ENCODE measurements at places on chromosomes 11 and 22.

- no peak for DNase-seq
These were observed 346.8 kb downstream of the ETS1 start for GRCh38 chr11:128240546-128240945.

DNA sequence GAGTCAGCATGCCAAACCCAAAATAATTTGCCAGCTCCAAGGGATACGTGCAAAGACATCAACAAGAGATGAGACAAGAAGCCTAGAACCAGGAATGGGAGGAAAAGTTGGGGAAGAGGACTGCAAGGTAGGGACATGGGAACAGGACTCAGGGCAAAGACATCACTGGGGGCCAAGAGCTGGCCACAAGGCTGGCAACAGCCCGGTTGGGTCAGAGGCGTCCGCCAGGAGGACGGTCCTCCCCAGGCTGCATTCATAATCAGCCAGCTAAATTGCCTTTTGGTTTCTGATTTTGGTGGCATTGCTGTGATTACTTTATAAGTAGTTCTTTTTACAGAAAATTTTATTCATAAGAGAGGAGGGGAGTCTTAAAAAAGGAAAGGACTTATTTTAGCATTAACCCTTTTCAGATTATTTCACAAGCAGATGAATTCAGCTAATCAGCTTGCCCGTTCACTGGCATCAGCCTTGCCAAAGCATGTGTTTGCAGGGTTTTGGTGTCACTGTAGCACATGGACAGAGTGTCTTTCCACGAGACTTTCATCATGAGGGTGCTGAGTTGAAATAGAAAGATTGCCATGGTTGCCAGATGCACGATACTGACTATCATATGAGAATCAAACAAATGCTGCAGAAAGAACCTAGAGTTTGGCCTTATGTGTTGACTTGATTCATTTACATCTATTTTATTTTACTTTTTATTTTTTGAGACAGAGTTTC is 23.2 kb upstream of the NAV2 start:
- no peak for DNase-seq

DNA sequence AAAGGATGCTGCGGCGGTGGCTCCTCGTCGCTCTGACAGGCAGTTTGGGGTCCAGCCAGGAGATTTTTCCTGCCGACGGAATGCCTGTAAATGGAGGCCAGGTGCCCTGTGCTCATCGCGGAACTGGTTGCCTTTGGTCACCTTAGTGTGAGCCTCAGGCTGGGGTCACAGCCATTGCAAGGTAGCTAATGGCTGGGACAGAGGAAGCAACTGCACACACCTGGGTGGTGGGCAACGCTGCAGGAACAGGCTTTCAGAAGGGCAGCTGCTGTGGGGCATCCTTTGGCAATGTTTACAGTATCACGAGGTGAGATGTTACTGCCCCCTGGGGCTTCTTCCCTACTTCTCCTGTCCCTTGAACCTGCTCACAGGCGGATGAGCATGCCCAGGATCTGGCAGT is 205.5 kb downstream of the GRIK4 start:
- DNase-seq = no peak

DNA sequence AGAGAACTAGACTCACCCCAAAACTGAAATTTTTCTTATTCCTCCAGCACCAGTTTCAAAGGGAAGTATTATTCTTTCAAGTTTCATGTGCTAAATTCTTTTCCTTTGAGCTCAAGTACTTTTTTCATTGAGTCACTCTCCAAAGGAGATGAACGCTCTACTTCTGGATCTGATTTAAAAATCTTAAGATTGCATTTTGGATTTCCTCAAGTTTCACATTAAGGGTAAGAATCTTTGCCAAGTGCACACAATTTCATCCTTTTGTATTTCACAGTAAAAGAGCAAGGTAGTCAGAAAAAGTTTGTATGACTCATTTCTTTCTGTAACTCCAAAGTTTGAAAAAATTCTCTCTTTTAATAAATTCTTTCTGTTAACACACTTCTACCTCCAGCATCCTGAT is 435.5 kb downstream of the RAB38 start:
- DNase-seq = no peak

DNA sequence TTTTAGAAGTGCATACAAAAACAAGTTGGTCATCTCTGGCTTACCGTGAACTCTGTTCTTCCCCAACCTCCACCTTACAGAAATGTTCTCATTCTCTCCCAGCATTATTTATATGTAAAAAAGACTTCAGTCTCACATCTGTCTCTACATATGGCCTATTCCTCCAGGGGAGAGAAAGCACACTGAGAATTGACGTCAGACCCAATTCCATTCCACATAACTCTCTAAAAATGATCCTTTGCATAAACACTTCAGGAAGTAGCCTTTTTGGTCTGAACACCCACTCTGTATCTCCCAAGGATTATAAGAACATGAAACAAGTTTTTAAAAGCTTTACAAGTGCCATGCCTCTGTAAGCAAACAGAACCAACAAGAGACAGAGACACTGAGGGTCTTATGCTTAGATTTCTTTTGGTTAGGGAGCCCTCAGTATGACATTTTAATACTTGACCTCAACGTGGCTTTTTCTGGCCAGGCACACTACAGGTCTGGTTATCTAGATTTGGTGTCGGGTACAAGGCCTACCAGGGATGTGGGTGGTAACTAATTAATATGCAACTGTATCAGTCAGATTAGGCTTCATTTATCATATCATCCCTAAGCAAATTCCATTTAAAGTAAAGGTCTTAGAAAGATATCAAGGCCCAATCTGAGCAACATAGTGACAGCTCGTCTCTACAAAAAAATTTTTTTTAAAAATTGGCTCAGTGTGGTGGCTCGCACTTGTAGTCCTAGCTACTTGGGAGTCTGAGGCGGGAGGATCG is 48.5 kb upstream of the PPP2R1B start:
- DNase-seq = no peak

DNA sequence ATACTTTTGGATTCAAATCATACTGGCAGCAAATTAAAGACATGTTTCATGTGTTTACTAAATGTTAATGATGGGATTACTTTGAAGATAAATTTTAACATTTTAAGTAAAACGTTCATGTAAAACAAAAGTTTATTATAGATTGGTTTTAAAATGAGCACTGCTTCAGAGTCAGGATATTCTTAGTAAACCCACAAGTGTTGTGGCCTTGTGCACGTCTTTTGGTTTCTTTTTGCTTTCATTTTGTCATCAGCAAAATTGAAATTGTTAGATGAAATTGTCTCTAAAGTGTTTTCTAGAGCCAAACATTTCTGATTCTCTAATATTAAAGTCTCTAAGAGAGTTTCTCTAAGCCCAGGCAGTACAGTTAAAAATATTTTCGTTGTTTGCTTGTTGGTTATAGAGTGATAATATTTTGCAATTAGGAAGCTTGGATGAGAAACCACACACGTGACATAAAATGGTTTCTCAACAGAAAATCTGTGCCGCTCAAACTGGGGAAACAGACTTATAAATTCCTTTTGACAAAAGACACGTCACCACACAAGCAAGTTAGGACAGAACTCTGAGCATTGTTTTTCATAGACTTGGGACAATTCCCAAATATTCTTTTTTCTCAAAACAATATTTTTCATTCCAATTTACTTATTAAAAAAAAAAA is 164.4 kb downstream of the TEAD1 start:
- no peak for DNase-seq

GRCh38 chr22:32204040-32204855 is 625 bp downstream of the RFPL2 start:
- DNase-seq = peak; percentile 67

DNA sequence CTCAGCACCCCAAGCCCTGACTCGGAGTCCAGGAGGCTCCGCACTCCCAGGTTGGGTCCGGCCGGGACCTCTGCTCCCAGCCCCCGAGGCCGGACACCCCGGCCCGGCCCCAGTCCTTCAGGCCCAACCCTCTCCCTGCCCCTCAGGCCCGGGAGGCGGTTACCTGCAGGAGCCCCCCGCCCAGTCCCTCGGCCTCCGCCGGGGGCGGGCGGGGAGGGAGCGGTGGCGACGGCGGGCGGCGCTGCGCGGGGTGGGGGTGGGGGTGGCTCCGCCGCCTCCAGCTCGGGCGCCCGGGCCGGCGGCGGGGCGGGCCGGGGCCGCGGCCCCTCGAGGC is 310 bp downstream of the TCF20 start:
- DNase-seq = no peak

GRCh38 chr11:61401173-61401572 is 8.8 kb downstream of the TMEM216 start:
- no peak for DNase-seq

- no peak for DNase-seq
These were observed 19.9 kb downstream of the BID start for GRCh38 chr22:17754233-17754925.

- no peak for DNase-seq
These were observed 26.6 kb upstream of the SCN3B start for GRCh38 chr11:123681030-123681429.
